Subcutaneous adipose tissue (tissue), 4 donors: ENCODE measurements at places on chromosomes 12 and 14. TPM values are rescaled to one million over a fixed set of nuclear protein-coding genes. Genes with fewer than 3 reads are reported as not detected.

Gene NYNRIN
- 14.5 TPM for total RNA-seq

Gene PTPN6
- total RNA-seq: 9.6 TPM

Gene ANO4
- not detected for total RNA-seq

Gene LMO3
- 87.4 TPM for total RNA-seq

Gene NDRG2
- total RNA-seq: 125 TPM

Gene DCN
- 3,170 TPM for total RNA-seq

Gene TPH2
- not detected for total RNA-seq

Gene TDRD9
- total RNA-seq: 0.38 TPM

Gene PTPRO
- 24.5 TPM for total RNA-seq

Gene ACVRL1
- 90.9 TPM for total RNA-seq

Gene IFI27
- total RNA-seq: 242 TPM

Gene ZNF891
- 3.2 TPM for total RNA-seq

Gene YLPM1
- total RNA-seq: 61.6 TPM

Gene TAS2R10
- 1.1 TPM for total RNA-seq

Gene DDX54
- 107 TPM for total RNA-seq

Gene GALNT9
- total RNA-seq: not detected

Gene B4GALNT3
- total RNA-seq: 0.16 TPM

Gene CAPZA3
- not detected for total RNA-seq

Gene FOXN4
- not detected for total RNA-seq

Gene HCAR3
- total RNA-seq: 3.1 TPM

Gene MLF2
- 170 TPM for total RNA-seq

Gene PLD4
- under 0.01 TPM for total RNA-seq

Gene LMNTD1
- total RNA-seq: not detected

Gene ARG2
- total RNA-seq: 4.1 TPM

Gene PTGR2
- total RNA-seq: 9.5 TPM

Gene OR4K14
- not detected for total RNA-seq

Gene ISCU
- 189 TPM for total RNA-seq

Gene RPL10L
- total RNA-seq: not detected

Gene DEPDC4
- not detected for total RNA-seq

Gene TMEM179
- not detected for total RNA-seq

Gene STON2
- 19.1 TPM for total RNA-seq

Gene GLI1
- total RNA-seq: not detected

Gene FLRT2
- total RNA-seq: 8.4 TPM

Gene NFE2
- total RNA-seq: 0.51 TPM

Gene BMP4
- total RNA-seq: 6.7 TPM

Gene GDF3
- total RNA-seq: not detected

Gene AP1G2
- 34.1 TPM for total RNA-seq

Gene PRB2
- not detected for total RNA-seq

Gene BBS10
- 39.8 TPM for total RNA-seq

Gene PLEKHD1
- not detected for total RNA-seq

Gene ESPL1
- 2.4 TPM for total RNA-seq

Gene KRT77
- total RNA-seq: 0.17 TPM

Gene ATG2B
- total RNA-seq: 30.8 TPM

Gene LRTM2
- not detected for total RNA-seq

Gene CPM
- total RNA-seq: 886 TPM

Gene GCH1
- 5.1 TPM for total RNA-seq

Gene MIPOL1
- 7.6 TPM for total RNA-seq

Gene MBIP
- total RNA-seq: 13.4 TPM

Gene RTN1
- 30.5 TPM for total RNA-seq

Gene BDKRB2
- 2.8 TPM for total RNA-seq

Gene BDKRB1
- total RNA-seq: not detected

Gene SERPINA12
- total RNA-seq: not detected

Gene RBP5
- total RNA-seq: 2.2 TPM

Gene C12orf60
- total RNA-seq: 1.5 TPM

Gene OAS3
- 7.3 TPM for total RNA-seq

Gene STXBP6
- 7.9 TPM for total RNA-seq

Gene KRT78
- total RNA-seq: not detected

Gene OR4Q2
- not detected for total RNA-seq
